ENCODE measurements at places on chromosomes 3 and 15. TPM values are rescaled to one million over a fixed set of nuclear protein-coding genes. Genes with fewer than 3 reads are reported as not detected.

DNA sequence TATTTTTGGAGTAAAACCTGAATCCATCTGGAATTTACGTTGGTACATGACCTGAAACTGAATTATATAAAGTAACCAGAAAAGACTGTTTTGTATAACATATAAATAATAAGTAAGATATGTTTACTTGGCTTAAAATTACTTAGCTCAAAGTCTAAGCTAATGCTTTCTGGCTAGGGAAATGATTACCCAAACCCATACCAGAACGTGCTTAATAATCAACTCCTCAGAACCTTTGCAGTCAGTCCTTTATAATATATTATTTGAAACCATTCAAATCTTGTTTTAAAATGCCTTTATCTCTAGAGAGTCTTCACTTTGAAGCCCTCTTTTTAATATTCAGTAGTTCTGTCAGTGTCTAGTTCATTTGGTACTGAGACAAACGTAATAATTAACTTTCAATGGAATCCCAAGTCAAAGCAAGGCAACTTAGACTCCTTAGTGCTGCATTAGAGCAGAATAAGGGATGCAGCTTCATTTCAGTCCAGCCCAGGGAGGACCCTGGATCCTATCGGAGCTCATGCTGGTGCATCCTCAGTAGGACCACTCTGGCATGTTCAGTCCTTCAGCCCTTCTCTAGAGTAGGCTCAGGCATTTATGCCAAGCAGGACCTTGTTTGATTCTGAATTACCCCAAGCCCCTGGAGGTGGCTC lies 81.6 kb downstream of the MME start:
- no peak overlapping the region for H3K4me3 ChIP-seq
- H3K4me1 ChIP-seq, result no peaks in the 10 kb centered on the region
- H3K27me3 ChIP-seq, result no peaks in the 10 kb centered on the region
- H3K27ac ChIP-seq, result no peak overlapping the region

GRCh38 chr3:157081626-157082210 lies 78.2 kb downstream of the CCNL1 start:
- DNase-seq, result peak; percentile 86
- H3K4me1 ChIP-seq, result peaks cover 11% of the 10 kb centered on the region
- no peaks in the 10 kb centered on the region for H3K27me3 ChIP-seq
- no peaks in the 10 kb centered on the region for H3K36me3 ChIP-seq
- H3K27ac ChIP-seq, result no peak overlapping the region
- H3K4me3 ChIP-seq, result no peak overlapping the region

DNA sequence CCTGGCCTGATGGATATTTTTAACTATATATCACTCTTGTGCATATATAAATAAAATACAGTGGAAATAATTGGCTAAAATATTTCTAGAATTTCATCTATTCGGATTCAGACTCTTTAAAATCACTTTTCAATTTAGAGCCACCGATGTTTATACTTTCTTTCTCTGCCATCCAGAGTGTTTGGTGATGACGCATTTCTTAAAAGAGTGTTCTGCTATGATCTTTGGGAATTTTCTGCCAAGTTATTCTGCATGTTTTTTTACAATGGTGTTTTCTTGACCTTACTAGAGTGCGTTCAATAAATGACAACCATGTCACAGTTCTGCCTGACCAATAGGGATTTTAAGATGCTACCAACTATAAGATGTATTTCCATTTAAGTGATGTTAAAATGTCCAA lies 30.2 kb downstream of the PPP2R3A start:
- H3K27ac ChIP-seq, result no peak overlapping the region
- no peaks in the 10 kb centered on the region for H3K4me1 ChIP-seq
- H3K36me3 ChIP-seq, result no peaks in the 10 kb centered on the region

DNA sequence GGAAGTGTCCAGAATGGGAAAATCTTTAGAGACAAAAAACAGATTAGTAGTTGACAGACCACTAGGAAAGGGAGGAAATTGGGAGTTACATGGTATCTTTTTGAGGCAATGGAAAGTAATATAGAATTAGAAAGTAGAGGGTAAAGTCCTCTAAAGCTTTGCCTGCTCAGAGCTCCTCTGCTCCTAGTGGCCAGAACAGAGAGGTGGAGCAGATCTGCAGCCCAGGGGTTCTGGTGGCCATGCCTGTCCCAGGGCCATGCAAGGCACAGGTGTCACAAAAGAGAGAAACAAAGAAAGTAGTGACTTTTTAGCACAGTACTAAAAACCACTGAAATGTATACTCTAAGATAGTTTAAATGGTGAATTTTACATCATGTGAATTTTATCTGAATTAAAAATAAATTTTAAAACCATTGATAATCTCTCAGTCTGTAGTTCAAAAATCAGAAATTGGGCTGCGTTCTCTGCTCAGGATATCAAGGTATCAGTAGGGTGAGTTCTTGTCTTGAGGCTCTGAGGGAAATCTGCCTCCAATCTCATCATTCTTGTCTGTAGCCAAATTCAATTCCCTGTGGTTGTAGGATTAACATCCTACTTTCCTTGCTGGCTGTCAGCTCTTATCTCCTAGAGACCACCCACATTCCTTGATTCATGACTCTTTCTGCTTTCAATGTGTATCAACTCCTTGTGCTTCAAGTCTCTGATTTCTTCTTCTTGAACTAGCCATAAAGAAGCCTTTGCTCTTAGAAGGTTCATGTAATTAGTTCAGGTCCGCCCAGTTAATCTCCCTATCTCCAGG lies 23.6 kb downstream of the PYGO1 start:
- H3K4me1 ChIP-seq, result no peaks in the 10 kb centered on the region
- DNase-seq, result no peak
- no peak overlapping the region for H3K4me3 ChIP-seq
- no peaks in the 10 kb centered on the region for H3K27me3 ChIP-seq
- H3K36me3 ChIP-seq, result no peaks in the 10 kb centered on the region
- no peak overlapping the region for H3K27ac ChIP-seq

GRCh38 chr3:190855151-190855550 lies 7.3 kb downstream of the GMNC start:
- H3K27ac ChIP-seq, result no peak overlapping the region
- peaks cover 1% of the 10 kb centered on the region for H3K27me3 ChIP-seq
- no peak overlapping the region for H3K4me3 ChIP-seq
- no peaks in the 10 kb centered on the region for H3K4me1 ChIP-seq
- no peak for DNase-seq

- no peak for DNase-seq
- no peak overlapping the region for H3K27ac ChIP-seq
- H3K4me3 ChIP-seq, result no peak overlapping the region
- no peaks in the 10 kb centered on the region for H3K4me1 ChIP-seq
Measured at GRCh38 chr15:40618906-40619305, 24.9 kb downstream of the KNL1 start.

GRCh38 chr3:127479449-127479848 lies 111.1 kb downstream of the TPRA1 start:
- H3K27me3 ChIP-seq, result no peaks in the 10 kb centered on the region
- DNase-seq, result no peak
- H3K36me3 ChIP-seq, result no peaks in the 10 kb centered on the region
- H3K4me3 ChIP-seq, result no peak overlapping the region
- H3K4me1 ChIP-seq, result no peaks in the 10 kb centered on the region

The TM4SF1 gene
- total RNA-seq, result not detected

The PLSCR2 gene
- total RNA-seq, result 0.61 TPM

The ISG20 gene
- 190 TPM for total RNA-seq

The CGNL1 gene
- 0.24 TPM for total RNA-seq

The VIPR1 gene
- 8.3 TPM for total RNA-seq

The LRRC58 gene
- 16.7 TPM for total RNA-seq

The COMMD2 gene
- 45.1 TPM for total RNA-seq

Data from B cell (primary cell).